ENCODE measurements at places on chromosomes 6 and 20. TPM values are rescaled to one million over a fixed set of nuclear protein-coding genes. Genes with fewer than 3 reads are reported as not detected.

DNA sequence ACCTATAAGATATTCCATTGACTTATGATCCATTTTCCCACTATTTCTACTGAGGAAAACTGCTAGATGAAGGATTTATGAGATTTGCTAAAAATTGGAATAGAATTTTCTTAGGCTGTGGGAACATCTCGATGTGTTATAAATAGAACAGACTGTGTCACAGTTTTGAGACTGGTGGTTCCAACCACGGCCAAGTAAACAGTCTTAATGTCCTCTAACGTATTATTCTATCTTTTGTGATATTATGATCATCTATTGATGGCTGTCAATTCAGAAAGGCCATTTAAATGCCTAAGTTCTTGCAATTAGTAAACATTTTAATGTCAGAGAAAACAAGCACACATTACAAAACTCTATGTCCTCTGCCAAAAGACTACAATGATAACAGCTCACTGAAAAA lies 71.5 kb upstream of the PLN start:
- DNase-seq, result no peak
- no peaks in the 10 kb centered on the region for H3K4me1 ChIP-seq
- no peaks in the 10 kb centered on the region for H3K36me3 ChIP-seq
- H3K27ac ChIP-seq, result no peak overlapping the region

DNA sequence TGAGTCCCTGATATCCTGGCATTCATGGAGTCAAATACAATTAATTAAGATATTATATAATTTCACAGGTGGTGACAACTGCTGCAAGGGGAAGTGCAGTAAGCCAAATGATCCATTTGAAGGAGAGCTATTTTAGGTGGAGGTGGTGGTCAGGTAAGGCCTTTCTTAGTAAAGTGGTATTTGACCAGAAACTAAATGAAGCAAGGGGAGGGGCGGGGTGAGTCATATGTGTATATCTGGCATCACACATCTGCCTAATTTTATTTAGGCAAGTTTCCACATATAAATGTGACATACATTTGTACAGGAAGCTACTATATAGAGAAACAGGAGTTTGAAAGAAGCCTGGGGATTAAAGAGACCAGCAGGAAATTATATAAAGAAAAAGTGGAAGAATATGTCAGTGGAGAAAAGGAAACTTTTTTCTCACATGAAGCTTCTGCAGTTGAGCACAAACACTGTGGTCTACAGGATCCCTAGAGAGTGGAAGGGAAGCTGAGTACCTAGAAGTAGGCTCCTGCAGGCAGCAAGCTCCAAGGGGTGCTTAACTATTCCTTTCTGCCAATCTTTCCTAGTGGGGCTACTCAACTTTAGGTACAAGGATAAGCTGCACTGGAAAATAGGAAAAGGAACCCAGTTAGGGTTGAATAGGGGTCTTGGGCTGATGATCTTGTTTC lies 99.6 kb downstream of the OGFRL1 start:
- H3K27ac ChIP-seq, result no peak overlapping the region
- peaks cover 10% of the 10 kb centered on the region for H3K27me3 ChIP-seq
- H3K36me3 ChIP-seq, result no peaks in the 10 kb centered on the region
- H3K4me1 ChIP-seq, result no peaks in the 10 kb centered on the region
- no peak for DNase-seq

DNA sequence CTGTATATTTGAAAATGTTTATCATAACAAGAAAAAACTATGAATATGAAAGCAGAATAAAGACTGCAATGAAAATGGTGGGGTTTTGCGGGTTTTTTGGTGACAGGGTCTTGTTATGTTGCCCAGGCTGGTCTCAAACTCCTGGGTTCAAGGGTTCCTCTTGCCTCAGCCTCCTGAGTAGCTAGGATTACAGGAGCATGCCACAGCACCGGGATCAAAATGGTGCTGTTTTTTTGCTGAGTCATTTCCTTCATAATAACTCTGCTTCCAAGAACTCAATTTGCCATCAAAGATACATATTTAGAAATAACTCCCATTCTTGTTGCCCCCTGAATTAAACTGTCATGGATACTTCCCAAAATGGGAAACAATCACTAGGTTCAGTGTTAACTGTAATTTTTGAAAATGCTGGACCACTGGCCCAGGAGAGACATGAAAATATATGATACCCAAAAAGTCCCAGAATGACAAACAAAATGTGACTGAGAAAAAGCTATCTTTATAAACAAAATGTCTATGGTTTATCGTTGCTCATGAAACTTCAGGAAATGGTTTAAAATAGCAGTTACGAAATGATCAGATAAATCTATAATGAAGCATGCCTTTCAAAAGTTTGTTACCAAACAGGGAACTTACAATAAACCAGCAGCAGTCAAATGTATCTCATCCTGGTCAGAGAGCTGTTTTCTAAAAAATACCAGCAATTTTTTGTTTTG lies 32.2 kb downstream of the ILRUN start:
- H3K4me3 ChIP-seq, result peak overlapping the region; percentile 84
- H3K27ac ChIP-seq, result peak overlapping the region; percentile 98
- H3K27me3 ChIP-seq, result no peaks in the 10 kb centered on the region
- H3K4me1 ChIP-seq, result peaks cover 51% of the 10 kb centered on the region

GRCh38 chr20:50379049-50379990 lies 130.9 kb upstream of the PTPN1 start:
- H3K27me3 ChIP-seq, result no peaks in the 10 kb centered on the region
- no peaks in the 10 kb centered on the region for H3K36me3 ChIP-seq
- H3K4me3 ChIP-seq, result no peak overlapping the region
- peaks cover 48% of the 10 kb centered on the region for H3K4me1 ChIP-seq

GRCh38 chr20:33415948-33416347 lies 14.6 kb upstream of the CDK5RAP1 start:
- no peak overlapping the region for H3K27ac ChIP-seq
- no peaks in the 10 kb centered on the region for H3K27me3 ChIP-seq
- H3K4me3 ChIP-seq, result no peak overlapping the region
- no peaks in the 10 kb centered on the region for H3K36me3 ChIP-seq
- H3K4me1 ChIP-seq, result no peaks in the 10 kb centered on the region

- H3K27me3 ChIP-seq, result no peaks in the 10 kb centered on the region
- H3K4me1 ChIP-seq, result peaks cover 11% of the 10 kb centered on the region
- no peak overlapping the region for H3K4me3 ChIP-seq
- DNase-seq, result no peak
Measured at GRCh38 chr20:19735446-19735845, 22.6 kb upstream of the RIN2 start.

- H3K4me1 ChIP-seq, result peaks cover 43% of the 10 kb centered on the region
- no peak overlapping the region for H3K27ac ChIP-seq
- H3K4me3 ChIP-seq, result no peak overlapping the region
- no peak for DNase-seq
- H3K27me3 ChIP-seq, result no peaks in the 10 kb centered on the region
Measured at GRCh38 chr6:42989923-42990322, 5.6 kb downstream of the PPP2R5D start.

DNA sequence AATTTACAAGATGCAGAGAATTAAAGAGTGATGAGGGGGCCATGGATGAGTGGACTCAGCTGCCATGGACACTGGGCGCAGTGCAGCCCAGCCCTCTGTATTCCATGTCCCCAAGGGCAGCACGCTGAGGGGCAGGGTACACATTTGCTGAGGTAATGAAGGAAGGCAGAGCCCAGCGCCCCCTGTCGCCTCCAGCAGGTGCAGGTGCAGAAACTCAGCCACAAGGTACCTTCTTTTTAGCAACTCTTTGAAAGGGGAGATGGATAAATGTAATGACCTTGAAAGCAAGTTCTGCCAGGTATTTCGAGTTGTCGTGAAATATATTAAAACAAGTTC lies 7.1 kb downstream of the CD93 start:
- DNase-seq, result no peak
- no peak overlapping the region for H3K27ac ChIP-seq
- H3K4me1 ChIP-seq, result no peaks in the 10 kb centered on the region
- no peaks in the 10 kb centered on the region for H3K27me3 ChIP-seq
- no peak overlapping the region for H3K4me3 ChIP-seq
- H3K36me3 ChIP-seq, result no peaks in the 10 kb centered on the region

GRCh38 chr20:37360391-37361115 lies 14.6 kb downstream of the SRC start:
- no peaks in the 10 kb centered on the region for H3K4me1 ChIP-seq
- no peak overlapping the region for H3K4me3 ChIP-seq
- no peak for DNase-seq
- no peaks in the 10 kb centered on the region for H3K27me3 ChIP-seq

DNA sequence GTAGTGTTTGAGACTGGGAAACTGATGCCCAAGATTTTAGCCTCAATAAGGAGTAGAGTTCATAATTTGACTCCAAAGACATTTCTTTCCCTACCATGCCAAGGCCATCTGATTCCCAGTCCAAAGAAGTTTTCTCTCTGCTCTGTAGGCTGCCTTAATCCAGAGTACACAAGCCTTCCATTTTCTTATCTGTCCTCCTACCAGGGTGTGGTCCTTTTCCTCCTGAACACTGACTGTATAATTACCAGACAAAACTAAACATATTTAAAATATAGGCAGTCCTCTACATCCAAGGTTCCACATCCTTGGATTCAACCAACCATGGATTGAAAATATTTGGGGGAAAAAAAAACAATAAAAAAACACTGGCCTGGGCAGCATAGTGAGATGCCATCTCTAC lies 108.4 kb downstream of the SLC16A10 start:
- peaks cover 6% of the 10 kb centered on the region for H3K36me3 ChIP-seq
- no peaks in the 10 kb centered on the region for H3K27me3 ChIP-seq
- no peak overlapping the region for H3K4me3 ChIP-seq
- H3K4me1 ChIP-seq, result peaks cover 9% of the 10 kb centered on the region
- no peak for DNase-seq
- H3K27ac ChIP-seq, result no peak overlapping the region

DNA sequence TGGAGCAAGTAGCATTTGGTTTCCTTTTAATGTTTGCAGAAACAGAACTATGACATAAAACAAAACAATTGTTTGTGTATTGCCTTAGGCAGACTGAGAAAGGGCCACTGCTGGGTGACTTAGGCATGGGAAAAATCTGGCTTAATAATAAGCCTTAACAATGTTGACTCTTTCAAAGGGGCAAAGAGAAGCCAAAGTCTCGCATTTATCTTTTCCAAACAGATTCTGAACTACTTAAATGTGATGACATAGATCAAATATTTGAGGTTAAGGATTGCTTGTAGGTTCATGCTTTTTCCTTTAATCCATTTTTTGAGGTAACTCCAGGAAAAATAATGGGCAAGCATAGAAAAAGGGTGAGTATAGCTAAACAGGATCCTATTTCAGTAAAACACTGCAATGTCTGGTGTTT lies 39.6 kb downstream of the ADAT2 start:
- H3K27ac ChIP-seq, result no peak overlapping the region
- DNase-seq, result no peak
- H3K36me3 ChIP-seq, result no peaks in the 10 kb centered on the region
- H3K27me3 ChIP-seq, result no peaks in the 10 kb centered on the region
- no peaks in the 10 kb centered on the region for H3K4me1 ChIP-seq

DNA sequence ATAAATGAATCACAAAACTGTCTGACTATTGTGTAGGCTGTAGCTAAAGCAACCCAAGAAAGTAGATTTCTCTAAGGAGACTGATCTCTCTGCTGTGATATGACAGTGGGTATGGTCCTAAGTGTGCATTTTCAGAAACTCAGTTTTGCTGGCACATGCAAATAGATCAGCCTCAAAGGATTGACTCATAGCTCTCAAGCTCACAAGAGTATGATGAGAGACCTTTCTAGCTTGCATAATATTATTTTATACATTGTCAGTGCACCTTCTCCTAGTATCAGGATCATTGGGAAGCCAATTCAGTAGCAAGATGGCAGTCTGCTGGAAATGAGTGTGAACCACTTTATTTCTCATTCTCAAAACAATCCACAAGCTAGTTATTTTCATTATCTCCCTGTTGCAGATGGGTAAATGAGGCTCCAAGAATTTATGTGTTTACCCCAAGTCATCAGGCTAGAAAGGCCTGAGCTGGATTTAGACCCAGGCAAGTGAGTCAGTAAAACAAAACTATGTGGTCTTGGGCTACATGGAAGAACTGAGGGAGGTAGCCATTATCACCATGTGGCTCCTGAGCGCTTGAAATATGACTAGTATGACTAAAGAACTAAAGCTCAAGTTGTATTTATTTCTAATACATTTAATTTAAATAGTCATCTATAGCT lies 27.9 kb upstream of the PLCB4 start:
- no peaks in the 10 kb centered on the region for H3K4me1 ChIP-seq
- no peak overlapping the region for H3K27ac ChIP-seq
- no peaks in the 10 kb centered on the region for H3K36me3 ChIP-seq
- no peak for DNase-seq
- H3K4me3 ChIP-seq, result no peak overlapping the region

DNA sequence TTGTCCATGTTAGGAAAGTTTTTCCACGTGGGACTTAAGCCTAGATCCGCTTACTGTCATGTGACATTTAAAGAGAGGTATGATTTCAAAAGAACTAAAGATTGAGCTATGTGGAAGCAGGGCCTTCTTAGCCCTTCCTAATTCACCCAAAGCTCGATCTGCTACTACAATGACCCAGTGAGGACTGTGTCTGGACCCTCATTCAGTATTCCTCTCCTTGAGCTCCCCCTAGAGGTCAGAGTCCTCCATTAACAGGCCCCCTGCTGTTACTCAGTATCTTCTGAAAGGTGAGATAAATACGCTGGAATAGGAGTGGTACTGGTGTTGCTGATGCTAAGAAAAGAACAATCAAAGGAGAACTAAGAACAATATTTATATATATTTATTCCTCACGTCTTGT lies 414.0 kb downstream of the GJA1 start:
- no peaks in the 10 kb centered on the region for H3K36me3 ChIP-seq
- peak; percentile 45 for DNase-seq
- H3K27me3 ChIP-seq, result no peaks in the 10 kb centered on the region
- no peak overlapping the region for H3K4me3 ChIP-seq
- H3K27ac ChIP-seq, result no peak overlapping the region

DNA sequence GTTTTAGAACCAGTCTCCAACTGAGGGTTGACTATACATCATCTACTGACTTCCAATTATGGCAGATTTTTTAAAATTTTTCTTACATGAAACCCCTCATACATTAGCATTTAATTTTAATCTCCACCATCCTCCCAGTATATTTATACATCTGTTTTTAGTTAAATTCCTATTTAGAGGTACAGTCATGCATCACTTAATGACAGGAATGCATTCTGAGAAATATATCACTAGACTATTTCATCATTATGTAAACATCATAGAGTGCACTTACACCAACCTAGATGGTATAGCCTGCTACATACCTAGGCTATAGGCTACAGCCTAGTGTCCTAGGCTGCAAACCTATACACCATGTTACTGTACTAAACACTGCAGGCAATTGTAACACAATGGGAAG lies 316.7 kb upstream of the MARCKS start:
- no peak overlapping the region for H3K4me3 ChIP-seq
- H3K27me3 ChIP-seq, result peaks cover 5% of the 10 kb centered on the region
- H3K4me1 ChIP-seq, result no peaks in the 10 kb centered on the region
- no peak overlapping the region for H3K27ac ChIP-seq
- H3K36me3 ChIP-seq, result no peaks in the 10 kb centered on the region
- DNase-seq, result no peak

GRCh38 chr20:50563133-50563944 lies 53.2 kb downstream of the PTPN1 start:
- peak overlapping the region; percentile 100 for H3K27ac ChIP-seq
- peaks cover 99% of the 10 kb centered on the region for H3K4me1 ChIP-seq
- H3K36me3 ChIP-seq, result peaks cover 22% of the 10 kb centered on the region
- H3K4me3 ChIP-seq, result peak overlapping the region; percentile 63
- DNase-seq, result no peak
- H3K27me3 ChIP-seq, result no peaks in the 10 kb centered on the region

Gene RAB44
- total RNA-seq, result 0.09 TPM

Gene POU5F1
- not detected for total RNA-seq
